ENCODE measurements at places on chromosomes 6 and 20. TPM values are rescaled to one million over a fixed set of nuclear protein-coding genes. Genes with fewer than 3 reads are reported as not detected.

- no peak overlapping the region for H3K27ac ChIP-seq
- H3K27me3 ChIP-seq: no peaks in the 10 kb centered on the region
- no peak overlapping the region for H3K4me3 ChIP-seq
- H3K4me1 ChIP-seq: no peaks in the 10 kb centered on the region
- H3K36me3 ChIP-seq: no peaks in the 10 kb centered on the region
Observed at GRCh38 chr6:116010386-116010785, 50.3 kb downstream of the FRK start.

- no peaks in the 10 kb centered on the region for H3K27me3 ChIP-seq
- no peaks in the 10 kb centered on the region for H3K36me3 ChIP-seq
- H3K27ac ChIP-seq: no peak overlapping the region
- H3K4me1 ChIP-seq: peaks cover 9% of the 10 kb centered on the region
- no peak overlapping the region for H3K4me3 ChIP-seq
Observed at GRCh38 chr20:37396416-37397075, 50.6 kb downstream of the SRC start.

- H3K4me3 ChIP-seq: no peak overlapping the region
- H3K27me3 ChIP-seq: peaks cover 4% of the 10 kb centered on the region
- H3K27ac ChIP-seq: no peak overlapping the region
- no peaks in the 10 kb centered on the region for H3K36me3 ChIP-seq
- DNase-seq: no peak
- no peaks in the 10 kb centered on the region for H3K4me1 ChIP-seq
Observed at GRCh38 chr6:152943260-152943897, 39.5 kb downstream of the FBXO5 start.

DNA sequence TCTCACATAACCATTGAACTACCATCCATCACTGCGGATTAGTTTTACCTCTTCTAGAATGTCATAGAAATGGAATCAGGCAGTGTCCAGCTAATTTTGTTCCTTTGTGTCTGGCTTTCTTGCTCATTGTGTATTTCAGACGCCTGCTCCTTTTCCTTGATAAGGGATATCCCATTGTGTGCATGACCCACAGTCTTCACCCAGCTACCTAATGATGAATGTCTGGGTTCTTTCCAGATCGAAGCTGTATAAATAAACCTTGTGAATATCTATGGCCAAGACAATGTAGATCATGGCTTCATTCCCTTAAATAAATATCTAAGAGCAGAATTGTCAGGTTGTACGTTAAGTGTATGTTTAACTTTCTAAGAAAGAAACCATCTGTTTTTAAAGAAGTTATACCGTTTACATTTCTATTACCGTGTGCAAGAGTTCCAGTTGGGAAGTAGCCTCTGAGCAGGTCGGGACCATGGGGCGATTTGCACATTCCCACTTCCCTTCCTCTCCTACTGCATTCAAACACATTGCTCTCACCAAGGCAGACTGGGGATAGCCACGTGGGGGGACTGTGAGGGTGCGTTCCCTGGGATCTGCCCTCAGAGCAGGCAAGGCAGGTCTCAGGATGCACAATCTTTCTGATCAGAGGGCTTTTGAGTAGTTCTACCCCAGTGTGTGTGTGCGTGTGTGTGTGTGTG, 13.1 kb downstream of the CD93 start:
- DNase-seq: no peak
- no peak overlapping the region for H3K27ac ChIP-seq
- no peak overlapping the region for H3K4me3 ChIP-seq

GRCh38 chr6:20846602-20847028, 312.4 kb downstream of the CDKAL1 start:
- H3K27ac ChIP-seq: no peak overlapping the region
- H3K4me1 ChIP-seq: no peaks in the 10 kb centered on the region
- DNase-seq: no peak
- no peak overlapping the region for H3K4me3 ChIP-seq

DNA sequence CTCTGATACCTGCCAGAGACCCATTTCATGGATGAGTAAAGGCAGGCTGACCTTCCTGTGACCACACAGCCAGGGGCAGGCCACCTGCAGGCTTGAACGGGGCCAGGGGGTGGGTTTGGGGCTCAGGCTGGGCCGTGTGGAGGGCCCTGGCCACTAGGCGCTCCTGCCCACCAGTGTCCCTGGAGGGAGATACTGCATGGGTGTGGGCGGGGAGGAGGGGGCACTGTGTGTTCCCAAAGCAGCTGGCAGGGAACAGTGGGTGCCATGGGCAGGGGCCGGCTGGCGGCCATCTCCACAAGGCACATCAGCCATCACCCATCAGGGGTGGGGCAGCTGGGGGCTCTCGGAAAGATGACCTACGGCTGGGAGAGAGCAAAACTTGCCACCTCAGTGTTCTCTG, 15.4 kb downstream of the SRC start:
- no peak overlapping the region for H3K27ac ChIP-seq
- H3K4me1 ChIP-seq: peaks cover 31% of the 10 kb centered on the region
- no peak for DNase-seq

GRCh38 chr6:130161683-130162404, 60.9 kb downstream of the SAMD3 start:
- DNase-seq: no peak
- no peaks in the 10 kb centered on the region for H3K27me3 ChIP-seq
- H3K36me3 ChIP-seq: no peaks in the 10 kb centered on the region
- H3K27ac ChIP-seq: no peak overlapping the region

- no peaks in the 10 kb centered on the region for H3K27me3 ChIP-seq
- no peak for DNase-seq
- H3K27ac ChIP-seq: no peak overlapping the region
- no peaks in the 10 kb centered on the region for H3K4me1 ChIP-seq
- no peaks in the 10 kb centered on the region for H3K36me3 ChIP-seq
Observed at GRCh38 chr6:42158011-42158410, 15.2 kb upstream of the GUCA1A start.

DNA sequence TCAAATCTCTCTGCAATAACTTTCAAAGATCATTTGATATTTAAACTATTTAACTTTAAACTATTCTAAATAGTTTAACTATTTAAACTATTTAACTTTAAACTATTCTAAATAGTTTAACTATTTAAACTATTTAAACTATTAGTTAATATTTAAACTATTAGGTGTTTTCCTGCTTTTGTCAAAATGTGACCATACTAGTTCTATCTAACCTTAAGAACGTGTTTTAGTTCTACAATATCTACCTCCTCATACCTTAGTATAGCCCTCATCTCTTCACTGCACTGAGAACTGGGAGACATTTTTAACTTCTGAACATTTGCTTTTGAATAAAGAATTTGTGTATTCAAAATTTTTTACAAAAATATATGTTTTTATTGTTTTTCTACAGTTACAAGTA, 429.1 kb downstream of the ADGRB3 start:
- H3K36me3 ChIP-seq: no peaks in the 10 kb centered on the region
- no peak overlapping the region for H3K27ac ChIP-seq
- DNase-seq: no peak
- H3K4me1 ChIP-seq: peaks cover 9% of the 10 kb centered on the region
- H3K4me3 ChIP-seq: no peak overlapping the region

DNA sequence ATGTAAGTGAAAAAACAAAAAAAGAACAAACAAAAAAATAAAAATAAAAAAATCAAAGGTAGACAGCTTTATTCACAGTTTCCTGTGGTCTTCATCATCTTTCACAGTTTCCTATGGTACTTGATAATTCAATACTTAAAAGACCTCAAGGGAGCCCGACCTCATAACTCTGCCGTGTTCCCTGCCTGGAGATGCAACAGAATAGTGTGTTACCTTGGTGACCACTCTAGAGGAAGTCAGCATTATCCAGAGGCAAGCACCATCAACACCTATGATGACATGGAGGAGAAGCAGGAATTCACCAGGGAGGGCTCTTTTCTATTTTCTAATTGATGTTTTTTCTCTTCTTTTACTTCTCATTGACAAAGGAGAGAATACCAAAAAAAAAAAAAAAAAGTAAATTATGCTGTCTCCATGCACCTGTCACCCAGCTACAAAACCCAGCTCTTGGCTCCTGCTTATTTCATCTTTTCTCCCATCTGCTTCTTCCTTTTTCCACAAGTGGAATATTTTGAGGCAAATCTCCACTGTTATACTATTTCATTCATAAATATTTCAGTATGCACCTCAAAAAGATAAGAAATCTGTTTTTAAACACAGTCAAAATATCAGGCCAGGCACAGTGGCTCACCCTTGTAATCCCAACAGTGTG, 95.8 kb upstream of the STXBP5 start:
- H3K27me3 ChIP-seq: no peaks in the 10 kb centered on the region
- no peaks in the 10 kb centered on the region for H3K4me1 ChIP-seq
- H3K4me3 ChIP-seq: no peak overlapping the region
- no peaks in the 10 kb centered on the region for H3K36me3 ChIP-seq
- no peak overlapping the region for H3K27ac ChIP-seq
- DNase-seq: no peak

GRCh38 chr6:36912030-36912454, 26.3 kb downstream of the C6orf89 start:
- H3K4me1 ChIP-seq: peaks cover 19% of the 10 kb centered on the region
- H3K27me3 ChIP-seq: no peaks in the 10 kb centered on the region
- H3K4me3 ChIP-seq: no peak overlapping the region
- no peaks in the 10 kb centered on the region for H3K36me3 ChIP-seq

DNA sequence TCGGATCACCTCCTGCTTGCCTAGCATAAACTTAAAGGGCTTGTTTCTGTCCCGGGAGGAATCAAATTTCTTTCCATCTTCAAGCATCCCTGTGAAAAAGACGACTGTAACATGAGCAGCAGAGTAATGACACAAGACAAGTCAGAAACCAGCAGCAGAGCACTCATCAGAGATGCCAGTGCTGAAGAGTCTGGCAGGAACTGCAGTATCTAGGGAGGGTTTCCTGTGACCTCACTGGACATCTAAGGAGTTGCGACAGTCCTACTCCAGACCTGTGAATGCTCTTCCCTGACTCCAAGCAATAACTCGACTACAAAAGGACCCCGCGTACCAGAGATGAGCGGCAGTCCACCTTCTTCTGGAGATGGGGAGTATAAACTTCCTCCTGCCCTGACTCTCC, 17.3 kb downstream of the FKBP1A start:
- H3K36me3 ChIP-seq: peaks cover 25% of the 10 kb centered on the region
- peak overlapping the region; percentile 71 for H3K27ac ChIP-seq
- no peak overlapping the region for H3K4me3 ChIP-seq
- H3K27me3 ChIP-seq: no peaks in the 10 kb centered on the region
- peaks cover 76% of the 10 kb centered on the region for H3K4me1 ChIP-seq

DNA sequence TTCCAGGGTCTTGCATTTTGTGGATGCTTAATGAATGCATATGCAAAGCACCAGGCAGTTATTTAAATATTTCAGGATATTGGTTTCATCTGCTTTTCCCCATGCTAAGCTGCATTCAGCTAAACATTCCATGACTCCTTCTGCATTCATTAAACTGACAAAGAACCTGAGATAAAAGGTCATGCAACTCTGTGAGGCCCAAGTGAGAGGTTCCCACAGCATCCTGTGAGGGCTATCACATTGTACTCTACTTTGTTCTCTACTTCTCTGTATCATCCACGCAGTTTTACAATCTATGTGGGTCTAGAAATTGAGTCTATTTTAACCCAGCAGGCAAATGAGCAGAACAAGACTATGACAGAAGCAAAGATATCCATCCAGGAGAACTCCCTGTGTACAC, 86.4 kb upstream of the PRSS16 start:
- H3K36me3 ChIP-seq: no peaks in the 10 kb centered on the region
- H3K4me3 ChIP-seq: no peak overlapping the region
- H3K4me1 ChIP-seq: peaks cover 11% of the 10 kb centered on the region
- DNase-seq: no peak
- H3K27me3 ChIP-seq: no peaks in the 10 kb centered on the region

DNA sequence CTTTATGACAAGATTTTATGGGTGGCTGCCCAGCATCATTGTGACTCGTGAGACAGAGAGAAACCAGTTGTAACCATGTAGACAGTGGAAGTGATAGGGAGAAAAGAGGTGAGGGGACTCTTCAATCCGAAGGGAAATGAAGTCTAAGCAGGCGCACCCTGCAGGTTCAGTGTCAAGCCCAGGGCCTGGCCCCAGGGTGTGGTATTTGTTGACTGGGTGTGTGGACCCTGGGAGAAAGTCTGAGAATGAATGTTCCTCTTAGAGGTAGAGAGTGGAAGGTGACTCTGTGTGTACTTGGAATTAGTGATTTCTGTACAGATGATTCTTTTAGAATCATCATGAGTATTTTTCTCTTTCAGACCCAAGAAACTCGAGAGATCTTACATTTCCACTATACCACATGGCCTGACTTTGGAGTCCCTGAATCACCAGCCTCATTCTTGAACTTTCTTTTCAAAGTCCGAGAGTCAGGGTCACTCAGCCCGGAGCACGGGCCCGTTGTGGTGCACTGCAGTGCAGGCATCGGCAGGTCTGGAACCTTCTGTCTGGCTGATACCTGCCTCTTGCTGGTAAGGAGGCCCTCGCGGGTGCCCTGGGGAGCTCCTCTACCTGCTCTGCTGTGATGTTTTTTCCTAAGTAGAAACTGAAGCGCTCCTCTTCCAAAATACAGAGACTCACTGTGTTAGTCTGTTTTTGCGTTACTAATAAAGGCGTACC, 68.0 kb downstream of the PTPN1 start:
- H3K27ac ChIP-seq: no peak overlapping the region
- no peak overlapping the region for H3K4me3 ChIP-seq
- peaks cover 12% of the 10 kb centered on the region for H3K4me1 ChIP-seq
- H3K36me3 ChIP-seq: peaks cover 69% of the 10 kb centered on the region
- H3K27me3 ChIP-seq: no peaks in the 10 kb centered on the region

GRCh38 chr6:47248446-47248845, 61.3 kb downstream of the TNFRSF21 start:
- no peak for DNase-seq
- no peak overlapping the region for H3K27ac ChIP-seq
- no peaks in the 10 kb centered on the region for H3K27me3 ChIP-seq
- no peaks in the 10 kb centered on the region for H3K36me3 ChIP-seq

NKAPL gene
- total RNA-seq: 1.3 TPM

MLN gene
- total RNA-seq: not detected

EBF4 gene
- 4.0 TPM for total RNA-seq

OVOL2 gene
- not detected for total RNA-seq

MEI4 gene
- total RNA-seq: 0.65 TPM

RAET1E gene
- total RNA-seq: 1.1 TPM

PTGIS gene
- 4.4 TPM for total RNA-seq

IYD gene
- total RNA-seq: 0.95 TPM

CLPSL2 gene
- total RNA-seq: not detected

SCRT2 gene
- total RNA-seq: not detected
